ENCODE measurements at places on chromosomes 2 and 18. TPM values are rescaled to one million over a fixed set of nuclear protein-coding genes. Genes with fewer than 3 reads are reported as not detected.

The GKN2 gene
- not detected for total RNA-seq

The IL37 gene
- total RNA-seq = not detected

The CLEC4F gene
- total RNA-seq = not detected

The CAPN14 gene
- total RNA-seq = 4.0 TPM

The ZEB2 gene
- total RNA-seq = 0.05 TPM

The DLX2 gene
- total RNA-seq = 0.92 TPM

The UGT1A5 gene
- total RNA-seq = 3.2 TPM

The FBXO48 gene
- 0.56 TPM for total RNA-seq

The TEX44 gene
- total RNA-seq = not detected

The B3GNT7 gene
- 0.28 TPM for total RNA-seq

The SPDYA gene
- 0.28 TPM for total RNA-seq

The EML6 gene
- 0.42 TPM for total RNA-seq

The COLEC11 gene
- not detected for total RNA-seq

The CCL20 gene
- total RNA-seq = 17.5 TPM

The MROH2A gene
- not detected for total RNA-seq

The GPR148 gene
- total RNA-seq = not detected

The LRP2 gene
- total RNA-seq = not detected

The ZNF512 gene
- total RNA-seq = 14.7 TPM

The PECR gene
- 6.7 TPM for total RNA-seq

The ITGA4 gene
- total RNA-seq = 3.6 TPM

The OSBPL1A gene
- 19.2 TPM for total RNA-seq

The LHCGR gene
- not detected for total RNA-seq

The PRKAG3 gene
- total RNA-seq = not detected

The SERPINB3 gene
- 212 TPM for total RNA-seq

The MTERF4 gene
- total RNA-seq = 20.3 TPM

The NXPH2 gene
- total RNA-seq = not detected

The C2orf80 gene
- total RNA-seq = not detected

The FN1 gene
- total RNA-seq = 679 TPM

The FEV gene
- not detected for total RNA-seq

The PDCD1 gene
- total RNA-seq = not detected

The TTC39C gene
- total RNA-seq = 23.1 TPM

The NT5DC4 gene
- total RNA-seq = not detected

The MOGAT1 gene
- total RNA-seq = not detected

The CDK5R2 gene
- not detected for total RNA-seq

The NR4A2 gene
- total RNA-seq = 0.84 TPM

The SP140 gene
- total RNA-seq = not detected

The TMSB10 gene
- total RNA-seq = 16,079 TPM

The KCTD1 gene
- total RNA-seq = 51.8 TPM

The DRC1 gene
- not detected for total RNA-seq

The DHRS9 gene
- total RNA-seq = 34.2 TPM

The SULT1C2 gene
- not detected for total RNA-seq

The CPS1 gene
- total RNA-seq = 10.8 TPM

The POTEI gene
- total RNA-seq = not detected

The TTN gene
- not detected for total RNA-seq

The LCT gene
- total RNA-seq = not detected

The POTEC gene
- not detected for total RNA-seq

The TSPYL6 gene
- total RNA-seq = not detected

The LINC00305 gene
- not detected for total RNA-seq

The CFAP221 gene
- total RNA-seq = not detected

The CCDC68 gene
- 0.79 TPM for total RNA-seq

The SNX17 gene
- total RNA-seq = 106 TPM

The ERICH2 gene
- total RNA-seq = 0.60 TPM

Measured in airway epithelial cell (primary cell).